ENCODE measurements at places on chromosomes 3 and 15.

DNA sequence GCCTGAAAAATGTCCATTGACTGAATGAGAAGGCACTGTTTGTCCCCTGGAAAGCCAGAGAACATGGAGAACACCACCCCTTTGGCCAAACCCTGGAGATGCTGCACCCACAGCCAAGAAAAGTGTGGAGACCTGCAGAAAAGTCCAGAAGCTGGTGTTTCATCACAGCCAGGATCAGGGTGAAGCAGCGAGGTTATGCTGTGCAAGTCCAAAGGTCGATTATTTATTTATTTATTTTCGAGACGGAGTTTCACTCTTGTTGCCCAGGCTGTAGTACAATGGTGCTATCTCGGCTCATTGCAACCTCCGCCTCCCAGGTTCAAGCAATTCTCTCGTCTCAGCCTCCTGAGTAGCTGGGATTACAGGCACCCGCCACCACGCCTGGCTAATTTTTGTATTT is 5.5 kb upstream of the CTSH start:
- DNase-seq, result no peak

DNA sequence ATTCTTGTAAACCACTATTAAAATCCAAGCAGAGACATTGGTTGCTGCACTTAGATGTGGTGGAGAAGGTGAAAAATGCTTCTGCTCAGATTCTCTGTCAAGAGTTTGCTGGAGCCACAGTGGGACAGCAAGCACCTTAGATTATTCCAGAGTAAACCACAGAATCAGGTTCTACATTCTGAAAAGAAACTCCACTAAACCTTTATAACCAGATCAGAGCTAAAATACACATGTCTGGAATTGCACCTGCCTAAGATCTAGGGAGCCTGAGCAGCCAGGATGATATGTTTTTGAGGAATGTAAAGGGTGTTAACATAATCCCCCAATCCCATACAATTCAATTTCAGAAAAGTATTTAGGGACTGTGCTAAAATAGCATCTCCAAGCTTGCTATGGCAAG is at the start of gene ZPLD1:
Gene ZPLD1 (plus strand): TSS at position 301 of the 400 bp plus-strand sequence. CDS start 3,473 bp downstream, outside the sequence.
- DNase-seq, result no peak

DNA sequence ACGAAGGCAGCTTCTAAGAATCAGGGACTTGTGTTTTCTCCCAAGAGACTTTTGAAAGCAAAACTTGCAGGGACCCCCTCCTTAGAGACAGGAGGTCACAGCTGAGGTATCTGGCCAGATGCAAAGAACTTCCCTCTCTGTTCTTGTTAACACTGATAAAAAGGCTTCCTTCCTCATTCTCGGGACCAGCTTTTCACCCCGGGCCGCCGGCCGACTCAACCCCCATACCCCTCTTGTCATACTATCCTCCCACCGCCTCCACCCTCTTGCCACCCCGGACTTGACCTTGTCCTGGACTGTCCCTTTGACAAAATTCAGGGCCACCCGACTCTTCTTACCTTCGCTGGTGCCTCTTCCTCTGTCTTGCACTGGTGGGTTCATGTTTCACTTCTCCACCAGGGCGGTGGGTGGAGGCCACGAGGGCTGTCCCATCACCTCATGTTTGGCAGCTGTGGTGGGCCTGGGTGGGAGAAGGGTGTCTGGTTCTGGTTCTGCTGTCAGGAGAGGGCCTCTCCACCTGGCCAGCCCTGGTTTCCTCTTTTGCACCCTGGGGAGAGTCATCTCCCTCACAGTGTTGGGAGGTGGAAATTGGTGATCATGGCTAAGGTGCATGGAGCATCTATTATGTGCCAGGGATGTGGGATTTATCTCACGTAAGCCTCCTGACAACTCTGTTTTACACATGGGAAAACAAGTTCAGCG is 32.5 kb downstream of the BHLHE40 start:
- DNase-seq, result no peak

DNA sequence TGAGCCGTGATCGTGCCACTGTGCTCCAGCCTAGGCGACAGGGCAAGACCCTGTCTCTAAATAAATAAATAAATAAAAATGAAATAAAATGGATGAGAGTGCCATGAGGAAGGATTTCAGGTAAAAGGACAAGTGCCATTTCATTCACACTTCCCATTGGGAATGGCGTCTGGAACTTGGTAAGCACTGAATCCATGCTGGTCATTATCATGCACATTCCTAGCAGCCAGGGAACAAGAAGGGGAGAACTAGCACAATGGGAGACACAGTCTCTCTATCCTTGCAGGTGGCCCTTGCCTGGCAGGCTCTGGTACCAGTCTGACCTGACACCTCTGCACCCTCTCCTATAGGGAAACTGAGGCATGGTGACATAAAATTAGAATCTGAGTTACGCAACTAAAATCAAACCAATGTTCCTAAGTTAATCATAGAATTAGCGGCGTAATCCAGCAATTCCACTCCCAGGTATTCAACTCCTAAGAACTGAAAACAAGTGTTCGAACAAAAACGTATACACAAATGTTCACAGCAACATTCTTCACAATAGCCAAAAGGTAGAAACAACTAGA is 70.8 kb upstream of the MFGE8 start:
- no peak for DNase-seq

DNA sequence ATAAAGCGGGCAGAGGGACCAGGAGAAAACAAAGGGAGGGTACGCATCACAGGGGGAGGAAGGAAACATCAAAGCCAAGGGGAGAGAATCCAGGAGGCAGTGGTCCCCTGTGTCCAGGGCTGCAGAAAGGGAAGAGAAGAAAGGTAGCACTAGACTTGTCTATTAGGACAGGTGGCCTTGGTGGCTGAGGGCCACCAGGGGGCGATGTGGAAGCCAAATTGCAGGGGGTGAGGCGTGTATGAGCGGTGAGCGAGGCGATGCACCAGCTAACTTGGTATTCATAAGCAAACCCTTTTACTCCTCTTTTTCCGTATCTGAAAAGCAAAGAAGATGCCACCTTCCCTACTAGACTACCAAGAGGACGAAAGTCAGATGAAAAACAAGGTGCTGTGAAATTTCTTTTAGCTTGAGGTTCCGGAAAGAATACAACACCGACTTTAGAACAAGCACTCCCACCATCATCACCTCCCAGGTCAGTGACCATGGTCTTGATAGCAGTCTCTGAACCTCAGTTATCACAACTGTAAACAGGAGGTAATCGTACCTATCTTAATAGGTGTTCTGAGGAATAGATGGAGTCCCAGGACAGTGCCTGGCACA is 654.4 kb upstream of the ADAMTS9 start:
- no peak for DNase-seq

- DNase-seq, result no peak
These were observed 39.4 kb upstream of the FRMD4B start for GRCh38 chr3:69425249-69425648.

GRCh38 chr15:64690008-64690407 is 85.4 kb downstream of the RBPMS2 start:
- no peak for DNase-seq

DNA sequence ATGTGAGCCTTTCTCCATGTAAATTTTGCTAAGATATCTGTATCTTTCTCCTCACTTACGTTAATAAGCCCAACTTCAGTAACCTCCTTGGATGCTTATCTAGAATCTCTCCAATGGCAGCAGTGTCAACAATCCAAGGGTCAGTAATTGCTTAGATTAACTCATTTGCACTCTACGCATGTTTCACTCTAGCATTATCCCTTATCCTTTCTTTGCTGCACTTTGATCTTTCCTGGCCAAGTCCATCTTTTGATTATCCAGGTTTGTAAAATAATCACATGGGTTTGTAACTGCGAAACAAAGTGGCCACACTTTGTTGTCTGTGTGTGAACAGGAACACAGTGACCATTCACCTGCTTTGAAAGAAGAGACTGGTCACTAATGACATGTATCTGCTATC is 577.6 kb downstream of the RSL24D1 start:
- no peak for DNase-seq

DNA sequence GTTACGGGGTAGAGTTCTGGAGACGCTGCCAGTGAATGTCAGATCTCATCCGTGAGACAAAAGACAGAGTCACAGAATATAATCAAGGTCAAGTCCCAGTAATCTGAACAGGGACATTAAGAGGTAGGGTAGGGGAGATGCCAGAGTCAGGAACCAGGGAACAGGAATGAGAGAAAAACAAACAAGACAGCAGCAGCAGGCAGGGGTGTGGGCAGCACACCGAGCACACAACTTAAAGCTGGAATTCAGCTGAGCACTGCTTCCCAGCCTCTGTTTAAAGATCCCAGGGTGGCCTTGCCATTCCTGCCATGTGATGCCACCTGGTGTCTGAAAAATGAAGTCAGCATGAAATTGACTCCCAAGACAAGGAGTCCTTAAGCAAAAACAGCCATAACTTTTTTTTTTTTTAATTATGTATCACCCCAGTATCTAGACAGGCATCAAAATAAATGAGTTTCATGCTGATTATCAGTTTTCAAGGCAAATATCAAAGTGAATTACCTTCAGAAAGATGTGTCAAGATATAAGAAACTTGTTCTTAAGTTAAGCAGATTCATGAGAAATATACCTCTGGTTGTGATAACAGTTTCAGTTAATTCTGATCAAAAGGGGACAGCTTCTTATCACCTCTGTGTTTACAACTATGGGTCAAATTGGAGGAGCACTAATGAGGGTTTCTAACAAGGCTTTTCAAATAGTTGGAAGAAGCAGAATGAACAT is 203.7 kb downstream of the SLC9A9 start:
- no peak for DNase-seq

DNA sequence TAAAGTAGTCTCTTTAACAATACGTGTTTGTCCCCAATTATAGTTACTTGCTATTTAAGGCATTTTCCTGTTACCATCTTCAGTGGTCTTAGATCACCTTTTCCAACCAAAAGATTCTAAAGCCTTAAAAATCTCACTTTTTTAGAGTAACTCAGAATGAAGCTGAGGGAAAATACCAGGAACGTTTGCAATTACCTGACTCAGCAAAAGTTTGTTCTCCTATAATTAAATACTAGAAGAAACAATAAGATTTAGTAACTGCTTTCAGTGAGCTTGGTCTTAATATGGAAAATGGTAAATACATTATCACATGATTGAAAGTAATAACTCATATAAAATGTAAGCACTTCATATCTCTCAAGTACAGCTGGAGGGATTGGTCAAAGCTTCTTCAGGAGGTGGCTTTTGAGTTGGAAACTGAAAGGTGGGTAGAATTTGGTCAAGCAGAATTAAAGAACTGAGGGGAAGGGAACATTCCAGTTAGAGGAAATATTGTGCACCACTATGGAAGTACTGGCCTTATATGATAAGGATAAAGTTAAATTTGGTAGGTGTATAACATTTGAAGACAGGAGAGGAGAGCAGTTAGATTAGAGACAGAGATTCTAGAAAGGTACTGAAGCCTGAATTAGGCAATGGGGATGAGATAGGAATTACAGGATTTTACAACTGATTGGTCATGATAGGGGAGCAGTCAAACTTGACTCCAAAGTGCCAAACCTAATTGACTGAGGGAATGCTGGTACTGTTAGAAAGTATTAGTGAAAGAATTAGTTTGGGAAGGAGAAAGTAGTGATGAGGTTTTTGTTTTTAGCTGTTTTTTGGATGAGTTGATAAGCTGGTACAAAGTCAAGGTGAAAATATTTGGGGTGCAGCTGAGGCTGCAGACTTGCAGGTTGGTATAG is 21.9 kb downstream of the TSC22D2 start:
- DNase-seq, result no peak

DNA sequence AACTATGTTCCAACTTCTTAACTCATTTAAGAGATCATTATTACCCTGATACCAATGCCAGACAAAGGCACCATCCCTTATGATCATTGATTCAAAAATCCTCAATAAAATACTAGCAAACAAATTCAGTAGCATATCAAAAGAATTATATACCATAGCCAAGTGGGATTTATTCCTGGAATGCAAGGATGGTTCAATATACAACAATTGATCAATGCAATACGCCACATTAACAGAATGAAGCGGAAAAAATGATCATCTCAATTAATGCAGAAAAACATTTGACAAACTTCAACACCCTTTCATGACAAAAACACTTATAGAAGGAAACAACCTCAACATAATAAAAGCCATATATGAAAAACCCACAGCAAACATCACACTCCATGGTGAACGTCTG is 4.7 kb upstream of the HTR3E start:
- no peak for DNase-seq

GRCh38 chr3:27669591-27669990 is 52.5 kb downstream of the EOMES start:
- no peak for DNase-seq

GRCh38 chr3:112128843-112129727 is 4.0 kb downstream of the GCSAM start:
- peak; percentile 37 for DNase-seq

DNA sequence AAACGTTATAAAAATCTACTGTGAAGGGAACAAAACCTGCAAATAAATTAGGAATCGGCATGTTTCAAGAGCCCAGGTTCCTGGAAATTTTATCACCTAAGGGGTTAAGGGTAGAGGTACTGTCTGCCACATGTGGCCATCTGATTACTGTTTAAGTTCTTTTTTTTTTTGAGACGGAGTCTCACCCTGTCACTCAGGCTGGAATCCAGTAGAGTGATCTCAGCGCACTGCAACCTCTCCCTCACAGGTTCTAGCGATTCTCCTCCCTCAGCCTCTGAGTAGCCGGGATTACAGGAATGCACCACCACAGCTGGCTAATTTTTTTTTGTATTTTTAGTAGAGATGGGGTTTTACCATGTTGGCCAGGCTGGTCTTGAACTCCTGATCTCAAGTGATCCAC is 35.8 kb downstream of the UQCC5 start:
- no peak for DNase-seq

DNA sequence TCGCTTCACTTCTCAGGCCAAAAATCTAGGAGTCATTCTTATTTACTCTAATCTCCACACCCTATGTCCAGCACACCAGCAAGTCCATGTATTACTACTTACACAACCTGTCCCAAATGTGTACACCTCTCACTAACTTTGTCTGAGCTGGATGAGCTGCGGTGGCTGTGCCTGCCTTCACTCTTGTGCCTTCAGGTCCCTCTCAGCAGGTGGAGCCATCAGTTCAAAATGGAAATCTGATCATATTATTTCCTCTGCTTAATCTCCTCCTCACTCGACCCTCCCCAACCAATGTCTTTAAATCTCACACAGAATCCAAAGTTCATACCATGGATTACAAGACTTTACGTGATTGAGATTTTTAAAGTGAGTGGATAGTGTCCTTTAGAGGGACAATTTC is 82.8 kb downstream of the SSR3 start:
- no peak for DNase-seq

GRCh38 chr3:195111319-195111705 is 159.6 kb downstream of the XXYLT1 start:
- no peak for DNase-seq

DNA sequence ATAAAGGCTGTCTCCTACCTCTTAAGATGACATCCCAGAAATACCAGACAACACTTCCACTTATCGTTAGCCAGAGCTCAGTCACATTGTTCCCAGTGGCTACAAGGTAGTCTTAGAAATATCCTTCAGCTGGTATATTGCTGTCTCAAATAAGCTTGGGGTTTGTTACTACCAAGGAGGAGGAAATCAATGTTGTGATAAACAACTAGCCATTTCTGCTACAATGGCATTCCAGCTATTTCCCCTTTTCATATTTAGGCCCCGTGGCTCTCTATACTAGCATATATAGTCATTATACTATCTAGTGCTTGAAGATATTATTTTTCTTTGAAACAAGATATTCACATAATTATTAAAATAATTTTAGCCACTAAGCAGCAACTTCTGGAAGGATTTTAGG is 56.5 kb downstream of the VPS8 start:
- DNase-seq, result no peak

Data from activated T-cell treated with anti-CD3 and anti-CD28 coated beads for 1 hour (primary cell).